AG09309 (cell line): ENCODE measurements at places on chromosomes 7 and 10.

DNA sequence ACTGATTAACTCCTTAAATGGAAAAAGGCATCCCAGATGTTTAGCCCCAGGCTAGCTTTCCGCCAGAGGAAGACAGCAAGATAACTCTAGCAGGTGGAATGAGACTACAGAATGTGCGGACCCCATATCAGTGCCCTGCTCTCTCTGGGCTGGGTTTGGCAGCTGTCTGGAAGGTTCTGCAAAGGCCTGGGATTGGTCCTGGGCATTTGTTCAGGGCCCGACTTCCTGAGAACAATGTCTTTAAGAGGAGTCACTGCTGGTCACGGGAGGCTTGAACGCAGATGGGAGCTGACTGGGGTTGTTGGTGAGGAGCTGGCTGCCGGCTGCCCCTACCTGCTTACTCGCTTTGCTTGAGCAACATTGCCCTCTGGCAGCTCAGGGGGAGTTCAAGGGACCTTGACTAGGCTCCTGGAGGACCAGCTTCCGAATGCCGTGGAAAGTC, 130.6 kb upstream of the BTBD16 start:
- no peak for DNase-seq

DNA sequence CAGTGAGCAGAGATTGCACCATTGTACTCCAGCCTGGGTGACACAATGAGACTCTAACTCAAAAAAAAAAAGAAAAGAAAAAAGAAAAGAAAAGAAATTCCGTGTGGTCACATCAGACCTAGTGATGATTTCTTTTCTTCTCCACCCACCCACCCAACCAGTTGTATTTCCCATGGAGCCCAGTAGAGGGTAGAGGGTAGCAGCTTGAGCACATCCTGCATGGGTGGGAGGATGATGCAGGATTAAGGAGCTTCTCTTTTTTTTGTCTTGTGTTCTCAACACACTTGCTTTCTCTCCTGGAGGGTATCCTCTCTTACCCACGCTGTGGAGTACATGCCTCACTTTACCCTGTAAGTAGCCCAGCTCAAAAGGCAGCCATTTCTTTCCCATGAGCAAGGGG, 118.6 kb upstream of the CARD11 start:
- no peak for DNase-seq

DNA sequence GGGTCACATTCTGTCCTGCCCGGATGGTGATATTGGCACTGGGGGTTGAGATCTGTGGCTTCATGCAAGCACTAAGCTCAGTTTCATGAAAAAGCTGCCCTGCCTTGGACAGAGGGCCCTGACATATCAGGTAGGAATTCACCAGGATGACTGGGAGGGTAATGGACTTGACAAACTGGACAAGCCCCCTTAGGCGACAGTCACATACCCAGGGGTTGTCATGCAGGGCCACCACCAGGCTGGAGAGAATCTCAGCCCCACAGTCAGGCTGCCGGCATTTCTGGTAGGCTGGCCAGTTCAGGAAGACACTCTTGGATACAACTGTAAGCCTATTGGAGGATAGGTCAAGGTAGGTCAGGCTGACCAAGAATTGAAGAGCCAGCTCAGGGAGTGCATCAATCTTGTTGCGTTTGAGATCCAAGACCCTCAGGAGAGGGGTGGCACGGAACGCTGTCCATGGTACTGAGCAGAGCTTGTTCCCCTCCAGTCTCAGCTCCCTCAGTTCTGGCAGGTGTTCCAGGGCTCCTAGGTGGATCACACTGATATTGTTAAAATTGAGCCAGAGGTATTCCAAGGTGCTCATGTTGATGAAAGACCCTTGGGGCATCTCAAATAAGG, 824 bp downstream of the LRIT2 start:
- no peak for DNase-seq

DNA sequence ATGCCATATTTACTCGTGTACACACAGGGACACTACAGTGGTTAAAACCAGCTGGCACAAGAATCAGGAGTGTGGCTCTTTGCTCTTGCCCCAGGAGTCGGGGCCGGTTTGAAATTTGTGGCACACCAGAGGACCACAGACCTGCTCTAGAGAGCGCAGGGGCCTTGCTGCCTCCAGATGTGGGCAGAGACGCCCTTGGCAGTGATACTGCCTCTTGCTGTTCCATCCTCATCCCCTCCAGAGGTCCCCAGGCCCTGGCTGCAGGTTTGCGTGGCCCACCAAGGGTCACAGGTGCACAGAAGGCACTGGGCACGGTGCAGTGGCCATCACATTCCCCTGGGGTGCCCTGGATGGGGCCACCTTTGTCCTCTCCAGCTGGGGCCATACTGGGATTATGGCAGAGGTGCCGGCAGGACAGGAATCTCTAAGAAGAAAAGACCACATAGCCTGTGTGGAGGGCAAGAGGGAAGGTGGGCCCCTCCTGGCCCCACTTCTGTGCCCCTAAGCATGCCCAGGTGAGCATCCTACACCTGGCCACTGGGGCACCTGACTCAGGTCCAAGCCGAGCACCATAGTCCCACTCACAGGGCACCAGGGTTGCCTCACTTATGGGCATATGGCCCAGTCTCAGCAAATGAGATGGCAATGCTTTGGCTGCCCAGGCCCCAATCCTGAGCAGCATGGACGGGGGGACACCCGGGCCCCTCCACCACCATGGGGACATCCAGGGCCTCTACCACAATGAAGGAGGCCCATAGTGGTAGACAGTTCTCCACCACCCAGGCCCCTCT, 45.6 kb downstream of the FOXL3 start:
- no peak for DNase-seq

DNA sequence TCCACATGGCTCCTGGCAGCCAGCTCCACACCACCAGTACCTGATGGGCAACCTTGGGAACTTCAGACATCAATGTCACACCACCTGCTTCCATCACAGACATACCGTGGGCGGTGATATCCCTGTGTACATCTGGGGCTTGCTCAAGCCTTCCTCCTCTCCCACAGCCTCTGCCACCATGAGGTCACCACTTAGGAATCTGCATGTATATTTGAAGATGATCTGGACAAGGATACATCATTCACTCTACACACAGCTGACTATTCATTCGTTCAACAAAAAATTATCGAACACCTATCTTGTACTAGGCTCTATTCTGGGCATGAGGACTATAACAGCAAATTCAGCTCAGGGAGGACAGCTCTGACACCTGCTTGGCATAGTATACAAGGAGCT, 6.8 kb downstream of the DLG5 start:
- no peak for DNase-seq
